ENCODE measurements at places on chromosomes 2 and 18. TPM values are rescaled to one million over a fixed set of nuclear protein-coding genes. Genes with fewer than 3 reads are reported as not detected.

GRCh38 chr2:120710256-120710655, 25.4 kb upstream of the GLI2 start:
- DNase-seq = no peak

DUSP11 gene
- 24.5 TPM for total RNA-seq

GRCh38 chr2:126796931-126797621, 101.6 kb upstream of the TEX51 start:
- no peak for DNase-seq

GRCh38 chr2:127361929-127362885, 25.6 kb downstream of the MAP3K2 start:
- no peak for DNase-seq

- no peak for DNase-seq
These were observed 4.4 kb downstream of the AFF3 start for GRCh38 chr2:100137866-100138570.

GRCh38 chr2:237882510-237883481, 23.4 kb downstream of the RAMP1 start:
- no peak for DNase-seq

SP140L gene
- 37.5 TPM for total RNA-seq

CGREF1 gene
- 4.5 TPM for total RNA-seq

DNA sequence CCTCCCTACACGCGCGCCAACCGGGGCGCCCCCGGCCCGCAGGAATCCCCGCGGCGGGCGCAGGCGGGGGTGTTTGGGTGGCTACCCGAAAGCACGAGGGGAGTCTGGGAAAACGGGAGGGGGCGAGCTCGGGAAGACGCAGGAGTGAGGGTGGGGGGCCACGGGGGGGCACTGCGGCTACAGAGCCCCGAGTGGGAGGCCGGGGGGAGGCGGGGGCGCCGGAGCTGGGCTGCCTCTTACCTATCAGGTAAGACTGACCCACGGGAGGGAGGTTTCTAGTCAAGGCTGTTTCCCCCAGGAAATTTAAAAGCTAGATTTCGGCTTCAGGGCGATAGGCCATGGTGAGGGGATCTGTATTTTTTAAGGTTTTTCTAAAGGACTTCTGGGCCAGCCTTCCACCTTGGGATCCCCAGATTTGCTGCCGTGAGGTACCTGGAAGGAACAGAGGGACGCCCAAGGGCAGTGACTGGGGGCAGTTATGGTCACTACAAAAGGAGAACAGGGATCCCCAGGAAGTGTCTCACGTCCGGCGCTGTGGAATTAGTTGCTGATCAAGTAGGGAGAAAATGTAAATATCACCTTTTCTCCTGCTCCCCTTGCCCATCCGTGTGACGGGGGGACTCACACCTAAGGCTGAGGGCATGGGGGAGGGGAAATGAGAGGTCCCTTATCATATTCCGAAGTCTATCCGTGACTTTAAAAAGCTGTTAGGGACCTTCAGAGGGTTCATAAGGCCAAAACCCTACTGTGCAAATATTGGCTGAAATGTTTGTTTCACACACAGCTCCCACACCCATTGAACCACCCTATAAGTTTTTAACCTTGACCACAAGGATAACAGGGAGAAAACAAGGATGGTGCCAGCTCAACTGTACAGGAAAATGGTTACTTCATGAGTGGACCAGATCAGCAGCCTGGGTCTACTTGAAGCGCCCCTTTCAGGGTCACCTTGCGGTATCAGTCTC, 638 bp upstream of the IRS1 start:
- no peak for DNase-seq

DNA sequence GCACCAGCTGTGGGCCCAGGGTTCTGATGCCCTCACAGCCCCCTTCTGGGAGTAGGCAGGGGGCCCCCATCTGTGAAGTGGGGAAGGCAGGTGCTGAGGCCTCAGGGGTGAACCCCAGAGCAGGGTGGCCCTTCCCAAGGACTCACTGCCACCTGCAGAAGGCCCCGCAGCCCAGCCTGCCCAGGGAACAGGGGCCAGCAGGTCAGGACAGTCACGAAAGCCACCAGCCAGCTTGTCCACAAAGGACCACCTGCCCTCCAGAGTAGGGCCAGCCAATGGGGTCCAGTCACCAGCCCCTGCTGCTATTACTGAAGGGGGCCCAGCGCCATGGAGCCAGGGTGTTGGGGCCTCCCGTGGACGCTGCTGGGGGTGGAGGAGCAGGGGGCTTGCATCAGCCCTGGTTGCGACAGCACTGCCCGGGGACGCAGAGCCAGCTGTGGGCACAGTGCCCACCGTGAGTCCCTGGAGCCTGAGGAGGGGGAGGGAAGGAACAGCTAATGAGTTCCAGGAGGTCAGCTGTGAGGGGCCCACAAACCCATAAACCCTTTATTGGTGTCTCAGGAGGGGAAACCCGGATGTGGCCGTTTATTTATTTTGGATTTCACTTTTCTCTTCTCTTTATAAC, 11.5 kb upstream of the SNED1 start:
- DNase-seq = no peak

CROCC2 gene
- total RNA-seq = 0.06 TPM

DNA sequence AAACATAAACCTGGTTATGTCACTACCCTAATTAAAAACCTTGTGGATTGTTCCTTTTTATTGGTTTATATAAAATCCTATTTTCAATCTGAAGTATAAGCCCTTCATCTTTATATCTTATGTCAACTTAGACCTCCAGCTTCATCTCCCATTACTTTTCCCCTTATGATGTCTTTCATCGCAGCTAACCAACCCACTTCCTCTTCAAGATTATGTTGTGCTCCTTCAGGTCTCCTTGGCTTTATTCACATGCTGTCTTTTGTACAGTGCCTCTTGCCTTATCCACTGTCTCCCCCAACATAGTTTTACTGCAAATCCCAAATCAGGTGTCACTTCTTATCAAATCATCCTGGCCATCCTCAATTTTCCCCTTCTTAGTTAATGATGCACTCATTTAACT, 25.9 kb downstream of the MBD5 start:
- no peak for DNase-seq

- DNase-seq = no peak
These were observed 208.0 kb downstream of the SRBD1 start for GRCh38 chr2:45403036-45403435.

TTL gene
- 32.5 TPM for total RNA-seq

GCG gene
- not detected for total RNA-seq

NEUROD1 gene
- total RNA-seq = not detected

DNA sequence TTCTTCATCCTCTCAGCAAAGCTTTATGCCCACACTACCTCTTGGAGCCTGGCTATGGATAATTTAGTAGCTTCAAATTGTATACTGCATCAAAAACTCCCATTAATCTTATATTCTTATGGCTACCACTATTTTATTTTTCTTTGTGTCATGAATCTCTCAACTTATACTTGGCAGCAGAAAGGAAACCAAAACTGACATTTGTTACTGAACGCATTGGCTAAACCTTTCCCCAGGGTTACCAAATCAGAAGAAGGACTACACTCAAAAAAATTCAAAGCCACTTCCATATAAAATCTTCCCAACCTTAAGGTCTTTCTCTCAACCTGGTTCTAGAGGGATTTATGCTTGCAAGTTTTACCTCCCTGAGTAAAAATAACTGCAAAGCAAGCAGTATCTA, 97.0 kb upstream of the REG3G start:
- no peak for DNase-seq

GRCh38 chr18:13379062-13379865, 160.7 kb downstream of the LDLRAD4 start:
- no peak for DNase-seq

DNA sequence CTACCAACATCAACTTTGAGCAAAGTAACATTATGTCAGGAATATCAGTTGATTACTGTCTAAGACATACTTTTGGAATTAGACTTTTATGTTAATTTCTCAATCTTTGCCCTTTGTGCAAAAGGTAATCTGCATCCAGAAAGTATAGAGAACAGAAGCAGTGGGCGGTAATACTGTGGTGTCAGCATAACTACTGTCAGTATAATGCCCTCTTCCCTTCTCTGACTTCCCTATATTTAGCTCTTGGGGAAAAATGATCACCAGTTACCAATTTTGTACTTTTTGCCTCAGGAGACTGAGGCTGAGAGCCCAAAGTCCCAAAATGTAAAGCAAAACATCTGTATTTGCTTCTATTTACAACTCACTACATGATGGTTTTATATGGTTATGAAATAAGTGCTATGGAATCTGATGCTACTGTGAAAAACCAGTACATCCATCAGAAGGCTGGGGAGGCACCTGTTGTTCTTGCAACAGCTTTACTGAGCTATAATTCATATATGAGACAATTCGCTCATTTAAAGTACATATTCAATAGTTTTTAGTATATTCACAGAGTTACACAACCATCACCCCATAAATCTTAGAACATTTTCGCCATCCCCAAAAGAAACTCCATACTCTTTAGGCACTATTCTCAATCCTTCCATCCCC, 51.3 kb upstream of the CD302 start:
- no peak for DNase-seq

DNA sequence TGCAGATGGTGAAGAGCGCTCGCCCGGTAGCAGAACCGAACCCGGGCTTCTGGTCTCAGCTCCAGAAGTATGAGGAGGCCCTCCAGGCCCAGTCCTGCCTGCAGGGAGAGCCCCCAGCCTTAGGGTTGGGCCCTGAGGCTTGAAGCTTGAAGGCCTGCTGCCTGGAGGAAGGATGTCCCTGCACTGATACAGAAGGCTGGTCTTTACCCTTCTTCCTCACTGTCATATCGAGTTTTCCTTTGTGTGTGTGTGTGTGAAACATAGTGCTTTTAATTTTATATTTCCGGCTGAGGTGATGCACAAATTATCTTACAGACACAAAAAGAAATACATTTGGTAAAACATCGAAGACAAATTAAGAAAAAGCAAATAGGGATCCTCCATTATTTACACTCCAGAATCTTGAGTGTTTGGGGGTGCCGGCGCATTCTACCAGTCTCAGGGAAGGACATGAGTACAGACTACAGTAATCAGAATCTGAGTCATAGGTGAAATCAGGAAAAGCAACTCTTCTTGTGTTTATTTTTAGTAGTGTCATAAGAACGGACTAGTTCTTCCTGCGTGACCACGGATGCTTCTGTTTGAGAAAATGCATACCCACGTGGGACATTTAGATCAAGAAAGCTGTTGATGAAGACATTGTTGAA, 1.3 kb downstream of the DUSP28 start:
- DNase-seq = no peak

GRCh38 chr2:152718909-152719645, 657 bp downstream of the ARL6IP6 start:
- no peak for DNase-seq

DSG4 gene
- total RNA-seq = 0.63 TPM

KCNF1 gene
- total RNA-seq = not detected

CHRNA1 gene
- not detected for total RNA-seq

DNA sequence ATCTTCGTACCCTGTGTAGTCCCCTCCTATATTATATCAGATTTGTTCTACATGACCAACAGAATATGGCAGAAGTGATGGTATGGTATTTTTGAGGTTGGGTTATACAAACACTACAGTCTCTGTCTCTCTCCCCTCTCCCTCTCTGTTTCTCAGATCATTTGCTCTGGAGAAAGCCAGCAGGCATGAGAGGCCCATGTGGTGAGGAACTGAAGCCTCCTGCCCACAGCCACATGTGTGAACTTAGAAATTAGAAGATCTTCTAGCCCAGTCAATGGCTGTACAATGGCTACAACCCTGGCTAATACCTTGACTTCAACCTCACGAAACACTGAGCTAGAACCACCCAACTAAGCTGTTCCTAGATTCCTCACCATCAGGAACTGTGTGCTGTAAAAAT, 250.6 kb downstream of the SMAD2 start:
- DNase-seq = no peak
